GM19239 (cell line): ENCODE measurements at places on chromosomes 2 and 18.

DNA sequence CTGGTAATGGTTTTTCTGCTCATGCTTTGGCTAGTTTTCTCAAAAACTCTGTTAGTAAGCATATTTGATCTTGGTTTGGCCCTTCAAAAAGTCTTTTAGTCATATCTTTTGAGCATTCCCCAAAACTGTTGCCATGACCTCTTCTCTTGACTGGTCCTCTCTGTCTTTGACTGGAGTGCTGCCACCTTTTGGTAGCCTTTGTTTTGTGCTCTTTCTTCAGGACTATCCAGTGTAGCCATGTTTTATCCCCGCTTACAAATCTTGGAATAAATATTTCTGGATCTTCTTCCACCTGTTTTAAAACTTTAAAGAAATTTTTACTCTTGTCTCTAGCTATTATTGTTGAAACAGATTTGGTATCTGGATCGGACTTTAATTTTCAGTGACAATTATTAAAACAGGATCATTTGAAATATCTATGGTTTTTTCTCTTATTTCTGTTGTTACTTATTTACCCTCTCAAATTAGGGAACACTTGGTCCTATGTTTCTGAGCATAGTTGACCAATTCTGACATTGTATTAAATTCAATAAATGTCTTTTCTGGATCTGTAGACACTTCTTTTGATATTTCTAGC lies 965 bp upstream of the ELOA2 start:
- DNase-seq: no peak

DNA sequence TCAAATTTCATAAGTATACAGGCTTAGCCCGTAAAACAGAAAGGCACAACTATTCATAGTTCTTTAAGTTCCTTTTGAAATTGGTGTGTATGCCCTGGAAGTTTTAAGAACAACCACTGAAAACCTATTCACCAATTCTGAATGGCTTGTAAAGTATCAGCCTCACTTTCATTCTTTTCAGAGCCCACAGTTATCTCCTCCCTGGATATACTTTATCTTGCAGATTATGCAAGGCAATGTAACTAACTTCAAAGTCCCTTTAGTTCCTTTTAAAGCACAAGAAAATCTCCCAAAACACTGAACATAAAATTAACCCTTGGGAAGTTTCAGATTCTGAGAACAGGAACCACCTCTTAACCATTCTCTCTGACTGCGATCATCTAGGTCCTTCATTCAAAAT lies 1.1 kb downstream of the STRN start:
- no peak for DNase-seq

DNA sequence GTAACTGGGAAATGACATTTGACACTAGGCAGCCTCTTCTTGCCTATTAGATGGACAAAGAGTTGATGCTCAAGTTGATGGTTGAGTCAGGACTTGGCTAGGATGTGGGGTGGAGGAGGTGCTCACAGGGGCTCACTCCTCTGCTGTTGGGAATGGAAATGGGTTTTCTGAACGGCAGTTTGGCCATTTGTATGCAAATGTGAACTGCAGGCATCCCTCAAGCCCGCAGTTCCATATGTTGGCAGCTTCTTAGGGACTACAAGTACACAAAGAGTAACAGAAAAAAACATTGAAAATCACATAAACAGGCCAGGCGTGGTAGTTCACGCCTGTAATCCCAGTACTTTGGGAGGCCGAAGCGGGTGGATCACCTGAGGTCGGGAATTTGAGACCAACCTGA lies 80.8 kb downstream of the INPP5D start:
- DNase-seq: no peak

DNA sequence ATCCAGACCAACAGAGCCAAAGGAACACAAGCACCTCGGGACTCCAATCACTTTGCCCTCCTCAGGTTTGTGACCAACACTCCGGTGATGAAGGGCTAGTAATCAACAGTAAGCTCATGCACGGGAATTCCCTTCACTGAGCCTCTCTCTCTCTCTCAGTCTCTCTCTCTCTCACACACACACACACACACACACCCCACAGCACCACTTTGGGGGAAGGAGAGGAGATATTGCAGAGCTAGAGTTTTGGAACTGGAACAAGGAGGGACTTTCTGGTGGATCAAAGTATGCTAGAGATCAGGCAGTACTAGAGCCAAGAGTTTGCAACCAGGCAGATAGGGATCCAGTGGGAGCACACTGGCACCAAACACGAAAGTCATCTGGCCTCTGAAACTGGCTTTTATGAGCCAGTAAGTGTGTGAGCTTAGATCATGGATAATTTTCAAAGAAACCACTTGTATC lies 98.7 kb downstream of the ANKRD44 start:
- DNase-seq: no peak

GRCh38 chr18:36757081-36757480 lies 71.7 kb downstream of the TPGS2 start:
- DNase-seq: no peak
